LHCN-M2 (cell line): ENCODE measurements at places on chromosomes 13 and 19. TPM values are rescaled to one million over a fixed set of nuclear protein-coding genes. Genes with fewer than 3 reads are reported as not detected.

GRCh38 chr19:32877323-32877912 lies 7.9 kb upstream of the SLC7A9 start:
- DNase-seq, result no peak

- no peak for DNase-seq
Measured at GRCh38 chr13:32443111-32443510, 15.2 kb upstream of the N4BP2L1 start.

- peak; percentile 11 for DNase-seq
Measured at GRCh38 chr13:27770809-27771208, 21.5 kb upstream of the GSX1 start.

DNA sequence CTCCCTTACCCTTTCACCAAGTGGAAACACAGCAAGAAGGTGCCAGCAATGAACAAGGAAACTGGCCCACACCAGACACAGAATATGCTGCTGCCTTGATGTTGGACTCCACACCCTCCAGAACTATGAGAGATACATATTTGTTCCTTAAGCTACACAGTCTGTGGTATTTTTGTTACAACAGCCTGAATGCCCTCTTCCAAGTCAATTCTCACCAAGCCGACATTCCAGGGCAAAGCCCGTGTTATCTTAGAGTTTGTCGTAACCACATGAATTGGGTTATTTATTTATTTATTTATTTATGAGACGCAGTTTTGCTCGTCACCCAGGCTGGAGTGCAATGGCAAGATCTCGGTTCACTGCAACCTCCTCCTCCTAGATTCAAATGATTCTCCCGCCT lies 14.9 kb downstream of the FGF21 start:
- peak; percentile 91 for DNase-seq

Gene CCDC169
- total RNA-seq, result 6.5 and 8.1 TPM in 2 replicates

Gene PPM1N
- total RNA-seq, result 1.7 and 2.4 TPM in 2 replicates

Gene PPP1R15A
- 55.7 and 58.2 TPM in 2 replicates for total RNA-seq
